ENCODE measurements at places on chromosomes 7 and 10.
A peak's percentile ranks its signal among the peaks of the same experiment; 100 is the strongest.

DNA sequence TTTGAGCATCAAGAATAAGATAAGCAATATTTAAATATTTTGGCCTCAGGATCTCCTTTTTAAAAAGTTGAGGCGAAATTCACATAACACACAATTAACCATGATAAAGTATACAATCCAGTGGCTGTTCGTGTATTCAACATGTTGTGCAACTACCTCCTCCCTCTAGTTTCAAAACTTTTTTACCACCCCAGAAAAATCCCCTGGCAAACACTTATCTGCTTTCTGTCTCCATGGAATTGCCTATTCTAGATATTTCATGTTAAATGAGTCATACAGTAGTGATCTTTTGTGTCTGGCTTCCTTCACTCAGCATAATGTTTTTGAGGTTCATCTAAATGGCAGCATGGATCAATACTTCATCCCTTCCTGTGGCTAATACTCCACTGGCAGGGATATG lies 31.8 kb upstream of the IL15RA start:
- DNase-seq = no peak

- DNase-seq = no peak
Measured at GRCh38 chr7:2732959-2733584, 45.1 kb downstream of the AMZ1 start.

DNA sequence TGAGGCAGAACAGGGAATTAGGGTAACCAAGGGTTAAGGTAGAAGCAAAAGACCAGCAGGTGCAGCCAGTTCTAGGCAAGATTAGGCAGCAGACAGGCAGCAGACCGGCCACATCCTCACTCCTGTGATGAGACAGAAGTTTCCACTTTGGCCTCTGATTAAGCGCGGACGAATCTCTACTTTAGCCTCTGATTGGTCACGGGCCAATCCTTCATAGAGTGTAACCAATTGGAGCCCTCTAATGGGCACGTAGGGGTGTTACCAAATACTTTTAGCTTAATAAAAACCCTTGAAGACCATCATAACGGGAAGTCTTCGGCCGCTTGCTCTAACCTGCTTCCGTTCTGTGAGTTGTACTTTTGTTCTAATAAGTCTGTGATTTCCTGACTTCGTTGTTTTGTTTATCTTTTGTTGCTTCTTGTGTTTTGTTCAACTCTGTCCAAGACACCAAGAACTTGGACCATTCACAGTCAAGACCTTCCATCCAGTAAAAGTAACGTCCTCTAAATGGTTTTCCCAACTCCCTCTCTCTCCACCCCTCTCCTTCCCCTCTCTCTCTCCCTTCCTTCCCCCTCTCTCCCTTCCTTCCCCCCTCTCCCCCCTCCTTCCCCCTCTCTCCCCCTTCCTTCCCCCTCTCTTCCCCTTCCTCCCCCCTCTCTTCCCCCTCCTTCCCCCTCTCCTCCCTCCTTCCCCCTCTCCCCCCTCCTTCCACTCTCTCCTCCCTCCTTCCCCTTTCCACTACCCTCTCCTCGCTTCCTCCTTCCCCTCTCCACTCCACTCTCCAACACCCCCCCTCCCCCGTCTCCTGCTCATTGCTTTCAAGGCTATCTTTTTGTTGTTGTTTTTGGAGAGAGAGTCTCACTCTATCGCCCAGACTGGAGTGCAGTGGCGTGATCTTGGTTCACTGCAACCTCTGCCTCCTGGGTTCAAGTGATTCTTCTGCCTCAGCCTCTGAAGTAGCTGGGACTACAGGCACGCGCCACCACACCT lies 13.2 kb upstream of the MALSU1 start:
- no peak for DNase-seq

DNA sequence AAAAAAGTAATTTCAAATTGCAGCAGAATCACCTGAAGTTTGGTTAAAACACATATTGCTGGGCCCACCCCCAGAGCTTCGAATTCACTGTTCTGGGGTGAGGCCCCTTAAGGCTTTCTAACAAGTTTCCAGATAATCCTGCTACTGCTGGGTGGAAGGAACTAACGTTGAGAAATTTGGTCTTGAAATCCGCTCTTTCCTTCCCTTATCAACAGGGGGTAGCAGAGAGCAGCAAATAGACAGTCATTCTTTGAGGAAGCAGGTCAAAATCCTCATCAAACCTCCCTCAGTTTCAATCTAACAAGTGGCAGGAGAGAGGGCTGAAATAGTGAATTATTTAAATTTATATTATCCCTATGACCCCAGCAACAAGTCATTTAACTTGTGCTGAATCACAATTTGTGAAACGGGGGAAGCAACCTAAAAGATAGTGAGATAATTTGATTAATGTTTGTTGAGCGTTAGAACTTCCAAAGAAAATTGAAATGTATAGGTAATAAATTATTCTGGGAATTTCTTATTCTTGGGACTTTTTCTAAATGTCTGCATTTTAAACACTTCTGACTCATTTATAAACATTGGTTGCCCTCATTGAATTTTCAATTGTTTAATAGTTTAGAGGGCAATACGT lies 21.7 kb upstream of the MALSU1 start:
- DNase-seq = peak; percentile 42

GRCh38 chr10:35565602-35566081 lies 39.5 kb upstream of the GJD4 start:
- no peak for DNase-seq

DNA sequence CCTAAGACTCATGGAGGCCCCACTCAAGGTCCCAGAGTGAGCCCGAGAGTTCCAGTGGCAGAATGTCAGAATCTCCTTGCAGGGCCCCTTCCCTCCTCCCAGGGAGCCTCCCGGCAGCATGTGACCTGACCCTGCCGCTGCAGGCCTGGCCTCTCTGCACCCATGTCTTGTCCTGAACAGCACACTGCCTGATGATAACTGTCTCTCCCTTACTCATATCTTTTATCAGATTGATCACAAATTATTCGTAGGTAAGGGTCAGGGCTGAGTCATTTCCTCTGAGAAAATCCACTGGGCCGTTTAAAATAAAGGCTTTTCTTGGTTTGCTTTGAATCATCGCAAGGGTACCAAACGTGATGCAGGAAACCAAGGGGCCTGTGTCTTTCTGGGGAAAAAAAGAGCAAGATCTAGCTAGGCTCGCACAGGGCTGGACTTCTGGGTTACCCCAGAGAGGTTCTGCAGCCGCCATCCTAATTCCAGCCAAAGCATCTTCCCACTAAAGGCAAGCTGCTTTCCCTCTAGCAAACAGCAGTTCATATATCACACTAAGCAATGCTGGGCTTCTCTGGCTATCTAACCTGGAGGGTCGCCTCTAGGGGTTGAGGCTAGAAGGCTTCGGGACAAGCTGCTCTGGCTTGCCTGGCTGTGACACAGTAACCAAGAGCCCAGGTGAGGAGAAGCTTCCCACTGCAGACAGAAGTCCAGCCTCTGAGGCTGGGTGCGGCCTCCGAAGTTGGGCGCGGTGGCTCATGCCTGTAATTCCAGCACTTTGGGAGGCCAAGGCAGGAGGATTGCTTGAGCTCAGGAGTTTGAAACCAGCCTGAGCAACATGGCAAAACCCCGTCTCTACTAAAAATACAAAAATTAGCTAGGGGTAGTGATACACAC lies 104.9 kb downstream of the SPDYE5 start:
- DNase-seq = no peak

- no peak for DNase-seq
Measured at GRCh38 chr7:1251796-1252539, 19.3 kb downstream of the UNCX start.

DNA sequence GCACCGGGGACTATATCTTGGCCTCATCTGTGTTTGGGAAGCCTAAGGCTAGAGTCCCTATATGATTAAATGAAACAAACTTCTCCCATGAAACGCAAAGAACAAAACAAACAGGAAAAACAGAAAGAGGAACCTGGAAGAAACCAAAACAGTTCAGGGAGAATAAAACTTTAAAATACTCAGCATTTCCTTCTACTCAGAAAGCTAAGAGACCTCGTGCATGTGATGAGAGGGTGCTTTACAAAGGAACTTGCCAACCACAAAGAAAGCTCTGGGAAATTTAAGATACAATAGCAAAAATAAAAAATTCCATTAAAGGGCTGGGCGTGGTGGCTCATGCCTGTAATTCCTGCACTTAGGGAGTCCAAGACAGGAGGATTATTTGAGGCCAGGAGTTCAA lies 6.9 kb downstream of the PILRA start:
- DNase-seq = no peak

GRCh38 chr7:11831736-11832495 lies at the start of gene THSD7A:
Gene THSD7A (minus strand): TSS chr7:11832198. CDS start chr7:11831946, 252 bp downstream.
- DNase-seq = peak; percentile 44

- DNase-seq = no peak
Measured at GRCh38 chr7:76315364-76315763, 12.9 kb downstream of the HSPB1 start.

- DNase-seq = no peak
Measured at GRCh38 chr10:102945962-102946361, 27.9 kb downstream of the CNNM2 start.

DNA sequence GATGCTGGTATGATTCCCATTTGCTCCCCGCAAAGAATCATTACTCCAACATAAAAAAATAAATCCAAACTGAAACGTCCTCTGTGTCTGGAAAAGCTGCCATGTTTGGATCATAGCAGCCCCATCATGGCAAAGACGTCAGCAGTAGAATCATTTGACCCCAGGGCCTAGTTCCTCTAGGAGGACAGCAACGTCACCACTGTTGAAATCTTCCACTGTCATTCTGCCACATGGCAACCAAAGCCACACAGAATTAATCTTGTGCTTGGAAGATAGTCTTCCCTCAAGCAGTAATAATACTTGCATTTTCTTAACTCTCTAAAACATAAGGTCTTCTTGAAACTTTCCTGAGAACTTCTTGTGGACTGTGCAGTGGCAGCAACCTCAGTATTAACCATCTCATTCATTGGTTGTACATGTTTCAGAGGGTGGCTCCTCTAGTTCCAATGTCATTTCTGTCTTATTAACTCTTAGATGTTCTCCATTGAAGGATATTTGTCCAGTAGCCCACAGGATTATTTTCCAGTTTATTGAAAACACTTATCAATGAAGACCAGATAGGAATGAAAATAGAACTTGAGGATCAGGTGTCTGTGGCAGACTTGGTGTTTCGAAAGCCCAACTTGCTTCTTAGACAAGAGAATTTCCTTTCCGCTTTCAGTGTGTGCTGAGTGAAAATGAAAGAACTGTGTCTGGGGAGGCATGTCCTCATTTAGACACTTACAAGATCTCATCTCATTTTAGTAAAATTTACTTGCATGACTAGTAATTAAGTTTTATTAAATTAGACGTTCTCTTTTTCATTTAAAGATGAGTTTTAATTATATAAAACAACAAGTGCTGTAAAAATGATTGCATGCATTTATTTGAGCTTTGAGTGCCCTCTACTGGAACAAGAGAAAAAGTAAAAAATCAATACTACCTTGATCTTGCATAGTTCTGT lies 28.9 kb upstream of the INHBA start:
- DNase-seq = no peak

- peak; percentile 73 for DNase-seq
Measured at GRCh38 chr7:143882604-143883078, 19.3 kb downstream of the TCAF1 start.

GRCh38 chr10:77801474-77802161 lies 124.9 kb downstream of the DLG5 start:
- DNase-seq = no peak
